EL (cell line): ENCODE measurements at places on chromosomes 2 and 18.
A peak's percentile ranks its signal among the peaks of the same experiment; 100 is the strongest.

DNA sequence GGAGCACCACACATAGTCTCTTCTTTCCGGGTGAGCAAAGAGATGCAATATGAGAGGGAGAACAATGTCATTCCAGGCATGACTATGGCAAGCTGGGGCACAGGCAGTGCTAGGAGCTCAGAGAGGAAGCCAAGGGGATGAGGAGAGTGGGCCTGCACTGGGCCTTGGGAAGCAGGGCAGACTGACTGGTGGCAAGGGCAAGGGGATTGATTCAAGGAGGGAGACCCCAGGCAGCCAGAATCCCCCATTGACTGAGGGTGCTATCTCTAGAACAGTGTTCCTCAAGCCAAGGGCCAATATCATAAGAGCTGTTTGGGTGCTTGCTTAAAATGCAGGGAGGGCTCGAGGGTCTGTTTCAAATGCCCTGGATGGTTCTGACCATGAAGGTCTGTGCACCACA, 36.1 kb downstream of the MARCO start:
- DNase-seq, result no peak

GRCh38 chr18:45635893-45636509, 20.7 kb downstream of the SLC14A2 start:
- no peak for DNase-seq

DNA sequence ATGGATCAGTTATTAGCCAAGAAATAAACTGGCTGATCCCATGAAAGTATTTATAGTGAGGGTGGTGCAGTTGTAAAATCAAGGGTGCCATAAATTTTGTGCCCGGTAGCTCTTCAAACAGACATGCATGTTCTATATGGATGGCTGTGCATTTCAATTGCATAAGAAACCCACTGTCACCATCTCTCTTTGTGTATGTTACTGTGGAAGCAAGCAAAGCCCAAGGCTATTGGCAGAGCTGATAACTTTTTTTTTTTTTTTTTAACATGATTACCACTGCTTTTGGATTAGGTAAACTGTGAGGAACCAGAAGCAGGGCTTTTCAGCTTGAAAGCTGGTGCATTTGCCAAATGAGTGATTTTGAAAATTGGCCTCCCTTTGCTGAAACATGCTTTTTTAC, 332.6 kb downstream of the SOX11 start:
- no peak for DNase-seq

DNA sequence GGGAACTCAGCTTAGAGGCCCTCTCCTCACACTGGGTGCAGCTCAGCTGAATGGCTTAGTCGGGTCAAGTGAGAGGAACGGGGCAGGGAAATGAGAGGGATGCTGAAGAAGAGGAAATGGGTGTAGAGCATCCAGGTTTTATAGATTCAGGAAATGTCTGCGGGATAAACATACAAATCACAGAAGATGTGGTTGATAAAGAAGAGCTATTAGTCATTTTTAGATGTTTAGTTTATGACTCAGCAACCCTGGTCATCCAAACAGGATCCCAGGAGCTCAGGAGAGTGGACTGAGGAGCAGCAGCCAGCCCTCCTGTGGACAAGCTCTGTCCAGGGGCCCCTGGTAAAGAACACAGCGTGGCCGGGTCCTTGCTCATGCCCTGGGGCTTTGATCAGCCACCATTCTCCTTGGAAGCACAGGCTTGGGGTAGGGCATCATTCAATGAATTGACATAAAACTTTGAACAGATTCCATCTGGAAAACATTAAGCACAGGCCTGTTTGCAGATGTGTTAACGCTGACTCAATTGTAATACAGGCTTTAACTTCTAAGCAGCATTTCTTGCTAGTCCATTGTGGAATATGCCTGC, 83.0 kb downstream of the NPAS2 start:
- peak; percentile 99 for DNase-seq

GRCh38 chr2:103789381-103790095, 1027.7 kb downstream of the TMEM182 start:
- peak; percentile 2 for DNase-seq

- peak; percentile 47 for DNase-seq
Measured at GRCh38 chr18:50009773-50010335, 185.1 kb downstream of the MYO5B start.

GRCh38 chr2:222862106-222862908, 1.5 kb downstream of the ACSL3 start:
- peak; percentile 47 for DNase-seq

- no peak for DNase-seq
Measured at GRCh38 chr18:25516747-25517498, 165.0 kb upstream of the ZNF521 start.

DNA sequence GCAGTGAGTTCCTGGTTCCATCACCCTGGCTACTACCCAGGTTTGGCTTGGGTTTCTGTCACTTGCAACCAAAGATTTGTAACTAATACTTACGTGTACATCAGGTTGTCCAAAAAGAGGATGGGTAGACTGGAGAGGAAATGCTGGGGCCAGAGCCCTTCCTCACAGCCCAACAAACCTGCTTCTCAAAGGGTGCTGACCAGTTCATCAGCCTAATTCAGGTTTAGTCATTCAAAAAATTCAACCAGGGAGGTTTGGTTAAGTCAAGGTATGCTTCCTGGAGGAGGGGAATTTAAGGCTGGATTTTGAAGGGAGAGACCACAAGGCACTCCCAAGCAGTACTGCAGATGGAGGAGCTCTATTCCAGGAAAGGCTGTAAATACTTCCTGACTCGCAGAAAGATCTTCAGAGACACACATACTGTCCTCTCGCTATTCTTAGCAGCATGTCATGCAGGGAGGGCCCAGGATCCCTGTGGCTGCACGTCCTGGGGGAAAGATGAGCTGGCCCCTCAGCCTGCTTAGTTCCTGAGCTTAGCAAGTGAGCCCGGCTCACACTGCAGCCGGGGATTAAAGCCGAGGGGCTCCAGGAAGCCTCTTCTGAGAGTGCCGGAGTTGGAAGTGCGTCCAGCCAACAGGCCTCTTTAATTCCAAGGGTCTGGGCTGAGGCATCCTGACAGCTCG, 40.0 kb upstream of the BIN1 start:
- peak; percentile 17 for DNase-seq

GRCh38 chr2:217837530-217837929, 165.3 kb downstream of the TNS1 start:
- no peak for DNase-seq

- DNase-seq, result peak; percentile 20
Measured at GRCh38 chr2:46538393-46538792, 59.0 kb downstream of the TMEM247 start.

DNA sequence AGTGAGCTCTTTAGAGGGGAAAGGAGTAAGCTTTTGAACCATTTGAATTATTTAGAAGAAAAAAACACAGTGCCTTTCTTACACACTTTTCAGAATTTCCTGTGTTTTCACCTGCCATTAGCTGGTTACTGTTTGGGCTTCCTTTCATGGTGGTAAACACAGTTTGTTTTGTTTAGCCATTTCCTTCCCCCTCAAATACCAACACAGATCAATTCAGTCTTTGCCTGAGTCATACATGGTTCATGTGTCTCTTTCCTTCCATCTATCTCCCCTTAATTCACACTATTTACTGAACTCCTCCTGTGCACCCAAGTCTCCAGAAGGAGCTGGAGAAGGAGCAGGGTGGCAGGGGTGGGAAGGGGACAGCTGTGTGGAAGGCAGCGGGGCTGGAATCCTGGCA, 45.0 kb downstream of the TCF7L1 start:
- DNase-seq, result no peak

GRCh38 chr2:127826047-127826446, 15.1 kb upstream of the WDR33 start:
- peak; percentile 45 for DNase-seq

DNA sequence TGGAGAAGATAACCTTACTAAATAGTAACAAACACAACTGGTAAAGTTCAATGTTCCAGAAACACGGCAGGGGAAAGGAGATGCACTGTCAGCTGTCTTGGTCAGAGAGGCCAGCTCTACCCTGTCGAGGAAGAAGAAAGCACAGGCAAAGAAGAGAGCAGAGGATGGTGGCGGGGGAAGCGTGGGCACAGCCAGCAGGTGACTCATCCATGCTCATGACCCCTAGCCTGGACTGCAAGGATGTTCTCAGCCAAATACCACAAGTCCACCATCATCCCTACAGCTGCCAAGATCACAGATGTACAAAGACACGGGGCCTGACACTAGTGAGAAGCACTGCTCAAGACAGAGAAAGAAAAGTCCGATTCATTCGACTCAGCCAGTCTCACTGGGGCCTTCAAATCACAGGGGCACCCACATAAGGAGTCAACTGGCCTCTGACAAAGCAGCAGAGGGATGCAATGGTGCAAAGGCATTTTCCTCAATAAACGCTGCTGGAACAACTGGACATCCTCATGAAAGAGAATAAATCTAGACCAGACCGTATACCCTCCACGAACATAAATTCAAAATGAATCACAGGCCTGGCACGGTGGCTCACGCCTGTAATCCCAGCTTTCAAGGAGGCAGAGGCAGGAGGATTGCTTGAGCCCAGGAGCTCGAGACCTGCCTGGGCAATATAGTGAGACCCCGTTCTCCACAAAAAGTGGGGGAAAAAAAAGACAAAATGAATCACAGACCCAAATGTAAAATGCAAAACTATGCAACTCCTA, 5.6 kb downstream of the DTYMK start:
- peak; percentile 98 for DNase-seq

DNA sequence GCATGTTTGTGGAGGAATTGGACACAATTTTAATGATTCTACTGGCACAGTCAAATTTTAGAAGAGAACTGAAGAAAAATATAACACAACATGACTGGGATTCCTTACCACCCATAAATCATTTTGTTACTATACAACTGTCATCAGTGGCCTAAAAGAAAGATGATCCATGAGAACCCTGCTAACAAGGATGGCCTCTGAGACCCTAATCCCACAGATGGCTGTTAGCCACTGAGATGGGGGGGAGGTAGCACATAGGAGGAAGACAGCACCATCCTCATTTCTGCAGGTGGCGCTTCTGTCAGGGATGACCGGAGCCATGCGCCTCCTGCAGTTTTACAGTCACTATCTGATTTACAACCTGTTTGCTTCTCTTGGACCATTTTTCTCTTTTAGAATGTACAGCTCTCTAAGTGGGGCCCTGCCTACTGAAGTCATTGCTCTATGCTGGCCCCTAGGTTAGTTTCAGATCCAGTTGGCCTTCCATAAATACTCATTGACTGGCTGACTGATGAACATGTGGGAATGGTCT, 279.8 kb downstream of the NAPG start:
- DNase-seq, result no peak

GRCh38 chr18:72833471-72833870, 34.3 kb downstream of the NETO1 start:
- peak; percentile 7 for DNase-seq

DNA sequence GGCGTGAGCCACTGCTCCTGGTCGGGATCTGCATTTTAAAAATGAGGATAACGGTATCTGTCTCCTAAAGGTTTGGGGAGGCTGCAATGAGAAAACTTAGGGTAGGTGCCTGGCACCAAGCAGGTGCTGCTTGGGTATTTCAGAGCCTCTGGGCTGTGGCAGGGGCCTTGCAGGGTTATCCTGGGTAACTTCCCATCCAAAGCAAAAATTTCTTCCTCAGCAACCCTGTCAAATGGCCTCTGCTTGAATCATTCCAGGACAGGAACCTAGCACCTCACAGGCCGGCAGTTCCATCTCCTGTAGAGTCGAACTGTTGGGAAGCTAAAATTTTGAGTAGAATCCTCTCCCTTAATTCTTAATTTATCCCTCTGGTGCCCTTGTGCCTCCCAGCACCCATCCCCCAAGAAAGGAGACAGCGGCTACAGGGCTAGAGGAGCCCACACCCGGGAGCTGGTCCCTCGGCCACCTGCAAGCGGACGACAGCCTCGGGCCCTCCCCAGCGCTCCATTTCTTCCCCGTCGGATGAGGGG, 868 bp downstream of the CGREF1 start:
- no peak for DNase-seq

DNA sequence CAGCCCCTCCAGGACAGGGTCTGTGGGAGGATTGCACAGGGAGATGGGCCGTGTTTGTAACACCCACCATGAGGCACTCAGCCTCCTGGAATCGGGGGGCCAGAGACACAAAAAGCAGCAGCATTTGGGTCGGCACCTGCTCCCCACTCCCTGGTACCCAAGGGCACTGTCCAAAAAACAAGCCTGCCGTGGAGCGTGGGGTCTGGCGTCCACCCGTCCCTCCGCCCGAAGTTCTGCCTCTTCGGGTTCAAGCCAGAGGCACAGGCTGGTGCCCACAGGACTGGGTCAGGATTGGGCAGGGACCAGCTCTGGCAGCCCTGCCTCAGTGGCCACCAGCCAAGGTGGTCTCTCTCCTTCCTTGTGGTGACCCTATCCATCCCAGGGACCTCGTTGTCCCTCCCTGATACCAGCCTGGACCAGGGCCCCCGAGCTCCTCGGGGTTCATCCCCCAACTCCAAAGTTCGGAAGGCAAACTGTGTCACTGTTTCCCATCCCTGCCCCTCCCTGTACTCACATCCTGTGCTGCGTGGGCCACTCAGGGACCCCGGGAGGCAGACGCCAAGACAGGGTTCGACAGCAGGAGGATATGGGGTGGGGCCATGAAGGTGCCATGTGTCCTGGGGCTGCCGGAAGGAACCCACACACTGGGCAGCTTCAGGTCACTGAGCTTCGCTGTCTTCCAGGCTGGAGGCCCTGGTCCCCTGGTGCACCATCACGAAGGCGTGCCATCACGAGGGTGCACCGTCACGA, 126.0 kb upstream of the HDAC4 start:
- DNase-seq, result no peak

DNA sequence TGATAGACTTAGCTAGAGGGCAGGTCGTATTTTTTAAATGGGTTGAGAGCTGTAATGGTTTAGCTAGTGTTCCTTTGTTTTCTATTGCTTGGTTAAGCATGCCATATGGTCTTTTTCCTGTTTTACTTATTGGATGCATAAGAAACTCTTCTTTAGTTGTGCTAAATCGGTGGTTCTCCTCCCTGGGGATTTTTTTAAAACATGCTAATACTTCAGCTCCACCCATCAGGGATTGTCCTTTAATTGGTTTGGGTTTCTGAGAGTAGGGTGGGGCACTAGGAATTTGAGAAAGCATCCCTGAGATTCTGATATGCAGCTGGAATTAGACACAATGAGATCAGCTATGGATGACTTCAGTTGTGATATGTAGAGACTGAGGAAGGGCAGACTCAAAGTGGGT, 497.2 kb downstream of the THSD7B start:
- no peak for DNase-seq

GRCh38 chr2:23093513-23093912, 291.5 kb upstream of the KLHL29 start:
- DNase-seq, result no peak

- peak; percentile 8 for DNase-seq
Measured at GRCh38 chr18:6414118-6414722, 491 bp downstream of the L3MBTL4 start.

GRCh38 chr2:185802926-185803325, 64.3 kb downstream of the FSIP2 start:
- peak; percentile 1 for DNase-seq

DNA sequence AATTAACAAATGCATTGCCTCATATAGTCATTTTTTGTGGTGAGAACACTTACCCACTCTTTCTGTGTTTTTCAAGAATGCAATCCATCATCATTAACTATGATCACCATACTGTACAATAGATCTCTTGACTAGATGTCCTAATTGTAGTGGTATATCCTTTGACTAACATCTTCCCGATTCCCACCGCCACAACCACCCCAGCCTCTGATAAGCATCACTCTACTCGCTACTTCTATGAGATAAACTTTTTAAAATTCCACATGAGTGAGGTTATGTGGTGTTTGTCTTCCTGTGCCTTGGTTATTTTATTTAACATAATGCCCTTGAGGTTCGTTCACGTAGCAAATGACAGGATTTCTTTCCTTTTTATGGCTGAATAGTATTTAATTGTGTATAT, 6.6 kb downstream of the VWA3B start:
- DNase-seq, result no peak

- DNase-seq, result peak; percentile 2
Measured at GRCh38 chr2:107808959-107809358, 17.7 kb upstream of the RGPD4 start.

- no peak for DNase-seq
Measured at GRCh38 chr18:47794725-47795433, 135.6 kb downstream of the SMAD2 start.
